GM12864 (cell line): ENCODE measurements at places on chromosomes 2 and 18.

DNA sequence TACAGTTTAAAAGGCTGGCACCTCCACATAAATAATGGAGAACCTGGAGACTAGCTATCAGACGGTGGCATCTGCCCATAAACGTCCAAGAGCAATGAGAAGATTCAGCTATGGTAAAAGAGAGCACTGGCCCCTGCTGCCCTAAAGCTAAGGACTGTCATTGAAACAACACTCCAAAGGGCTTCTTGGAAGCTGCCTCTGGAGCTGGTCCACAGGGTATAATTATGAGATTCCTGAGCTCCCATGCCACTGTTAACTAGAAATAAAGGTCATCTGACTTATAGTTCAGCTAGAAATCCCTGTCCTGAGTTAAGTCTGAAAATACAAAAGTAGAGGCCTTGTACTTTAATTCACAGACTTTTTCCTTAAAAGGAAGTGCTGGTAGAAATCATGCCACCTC is 39.9 kb upstream of the RBMS1 start:
- DNase-seq: no peak

DNA sequence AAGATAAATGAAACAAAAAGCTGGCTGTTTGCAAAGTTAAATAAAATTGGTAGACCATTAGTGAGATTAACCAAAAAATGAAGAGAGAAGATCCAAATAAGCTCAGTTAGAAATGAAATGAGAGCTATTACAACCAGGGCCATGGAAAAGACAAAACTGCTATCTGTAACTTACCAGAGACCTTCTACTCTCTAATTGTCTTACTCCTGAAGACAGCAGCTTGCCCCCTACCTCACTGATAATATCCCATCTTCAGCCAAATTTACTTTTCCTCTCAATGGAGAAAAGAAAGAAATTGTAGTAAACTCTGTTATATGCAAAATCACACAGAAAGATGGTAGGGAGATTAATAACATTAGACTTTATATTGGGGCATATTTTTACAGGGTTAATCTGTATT is 178.2 kb downstream of the LCLAT1 start:
- DNase-seq: no peak

DNA sequence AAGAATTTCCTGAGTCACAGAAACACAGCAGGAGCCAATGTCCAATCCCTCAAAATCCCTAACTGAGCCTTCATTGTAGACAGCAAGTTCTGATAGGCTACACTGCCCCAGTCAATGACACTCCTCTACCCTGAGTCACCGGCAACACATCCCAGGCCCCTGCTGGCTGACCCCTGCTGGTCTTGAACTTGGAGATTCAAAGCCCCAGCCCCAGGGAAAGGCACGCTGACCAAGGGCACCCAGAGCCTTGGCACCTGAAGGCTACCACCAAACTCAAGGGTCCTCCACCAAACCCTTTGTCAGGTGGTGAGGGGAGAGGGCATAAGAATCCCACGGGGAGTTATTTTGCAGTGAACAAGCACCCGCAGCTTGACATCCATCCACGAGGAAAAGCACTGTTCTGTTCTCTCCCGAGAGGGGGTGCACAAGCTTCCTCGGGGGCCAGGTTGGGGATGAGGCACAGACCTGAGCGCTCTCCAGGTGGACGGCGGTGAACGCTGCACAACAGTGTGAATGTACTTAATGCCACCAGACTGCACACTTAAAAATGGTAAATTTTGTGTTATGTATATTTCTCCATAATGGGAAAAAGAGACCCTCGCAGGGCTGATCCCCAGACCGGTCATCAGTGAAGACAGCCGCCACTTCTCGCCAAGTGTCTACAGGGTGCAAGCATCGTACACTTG is 46.9 kb downstream of the TFCP2L1 start:
- DNase-seq: no peak

- DNase-seq: no peak
These were observed 40.4 kb downstream of the L3MBTL4 start for GRCh38 chr18:6374340-6374739.

DNA sequence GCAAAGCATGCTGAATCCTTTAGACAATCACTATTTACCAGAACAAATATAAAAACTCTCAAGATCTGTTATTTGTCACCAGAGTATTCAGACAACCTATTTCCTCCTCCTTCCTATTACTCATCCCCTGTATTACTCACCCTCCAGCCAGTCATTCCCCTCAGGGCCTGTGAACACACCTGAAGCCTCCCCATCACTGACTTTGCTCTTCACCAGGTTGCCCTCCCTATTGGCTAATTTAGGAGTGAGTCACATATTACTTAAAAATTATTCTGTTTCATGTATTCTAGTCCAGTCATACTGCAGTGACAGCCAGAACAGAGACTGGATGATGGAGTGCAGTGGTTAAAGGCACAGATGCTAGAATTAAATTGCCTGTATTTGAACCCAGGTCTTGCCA is 3.7 kb upstream of the ATG16L1 start:
- DNase-seq: no peak

DNA sequence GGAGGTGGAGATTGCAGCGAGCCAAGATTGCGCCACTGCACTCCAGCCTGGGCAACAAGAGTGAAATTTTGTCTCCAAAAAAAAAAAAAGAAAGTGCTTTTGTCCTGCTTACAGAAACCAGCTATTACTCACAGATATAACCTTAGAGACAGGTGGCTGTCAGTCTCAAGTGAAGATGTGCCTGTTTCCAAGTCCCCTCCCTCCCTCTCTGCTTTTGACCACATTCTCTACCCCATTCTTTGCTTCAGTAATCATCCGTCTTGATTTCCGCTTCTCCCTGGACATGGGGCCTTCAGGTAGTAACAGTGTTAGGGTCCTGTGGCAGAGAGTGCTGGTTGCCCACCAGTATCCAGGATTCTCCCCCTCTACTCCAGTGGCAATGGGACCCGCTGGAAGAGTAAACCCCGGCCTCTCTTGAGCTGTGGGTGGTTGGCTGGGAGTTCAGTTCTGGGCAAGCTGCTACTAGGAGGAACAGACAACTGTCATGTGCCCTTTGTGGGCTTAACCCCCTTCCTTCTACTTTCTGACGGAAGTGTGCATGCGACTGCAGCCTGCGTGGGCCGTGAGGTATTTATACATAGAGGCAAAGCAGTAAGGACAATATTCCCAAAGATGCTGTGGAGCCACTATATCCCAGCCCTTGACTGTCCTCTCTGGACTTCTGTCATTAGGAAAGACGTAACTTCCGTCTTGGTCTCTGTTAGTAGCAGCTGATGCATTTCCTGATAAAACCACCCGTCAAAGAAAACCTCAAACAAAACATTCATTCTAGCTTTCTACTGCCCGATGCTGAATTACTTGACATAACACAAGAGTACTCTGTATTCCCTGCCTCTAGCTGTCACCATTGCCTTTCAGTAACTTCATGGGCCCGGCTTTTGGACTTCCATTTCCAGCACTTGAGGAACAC is 17.8 kb downstream of the PDCL3 start:
- no peak for DNase-seq
